Cerebellar cortex (tissue), 1 donor: ENCODE measurements at places on chromosomes 4 and X.

- DNase-seq, result no peak
Measured at GRCh38 chr4:24686866-24687692, 102.7 kb upstream of the DHX15 start.

DNA sequence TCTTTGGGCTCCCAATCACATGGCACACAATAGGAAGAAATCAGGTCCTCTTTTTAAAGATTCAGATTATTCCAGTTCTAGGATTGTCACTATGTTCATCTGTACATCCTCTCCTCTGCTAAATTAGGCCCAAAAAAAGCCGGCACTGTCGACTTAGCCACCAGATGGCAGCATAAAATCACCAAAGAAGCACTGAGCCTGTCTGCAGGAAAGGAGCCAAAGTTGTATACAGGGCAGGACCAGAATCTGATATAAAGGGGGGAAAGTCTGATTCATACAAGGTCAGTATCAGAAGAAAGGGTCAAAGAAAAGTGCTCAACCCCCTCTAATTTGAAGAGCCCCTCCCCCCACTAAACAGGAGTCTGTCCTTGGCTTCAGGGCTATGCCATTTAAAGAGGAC, 292.5 kb downstream of the CHIC1 start:
- DNase-seq, result peak; percentile 67

- no peak for DNase-seq
Measured at GRCh38 chrX:22742174-22742573, 257.6 kb upstream of the DDX53 start.

DNA sequence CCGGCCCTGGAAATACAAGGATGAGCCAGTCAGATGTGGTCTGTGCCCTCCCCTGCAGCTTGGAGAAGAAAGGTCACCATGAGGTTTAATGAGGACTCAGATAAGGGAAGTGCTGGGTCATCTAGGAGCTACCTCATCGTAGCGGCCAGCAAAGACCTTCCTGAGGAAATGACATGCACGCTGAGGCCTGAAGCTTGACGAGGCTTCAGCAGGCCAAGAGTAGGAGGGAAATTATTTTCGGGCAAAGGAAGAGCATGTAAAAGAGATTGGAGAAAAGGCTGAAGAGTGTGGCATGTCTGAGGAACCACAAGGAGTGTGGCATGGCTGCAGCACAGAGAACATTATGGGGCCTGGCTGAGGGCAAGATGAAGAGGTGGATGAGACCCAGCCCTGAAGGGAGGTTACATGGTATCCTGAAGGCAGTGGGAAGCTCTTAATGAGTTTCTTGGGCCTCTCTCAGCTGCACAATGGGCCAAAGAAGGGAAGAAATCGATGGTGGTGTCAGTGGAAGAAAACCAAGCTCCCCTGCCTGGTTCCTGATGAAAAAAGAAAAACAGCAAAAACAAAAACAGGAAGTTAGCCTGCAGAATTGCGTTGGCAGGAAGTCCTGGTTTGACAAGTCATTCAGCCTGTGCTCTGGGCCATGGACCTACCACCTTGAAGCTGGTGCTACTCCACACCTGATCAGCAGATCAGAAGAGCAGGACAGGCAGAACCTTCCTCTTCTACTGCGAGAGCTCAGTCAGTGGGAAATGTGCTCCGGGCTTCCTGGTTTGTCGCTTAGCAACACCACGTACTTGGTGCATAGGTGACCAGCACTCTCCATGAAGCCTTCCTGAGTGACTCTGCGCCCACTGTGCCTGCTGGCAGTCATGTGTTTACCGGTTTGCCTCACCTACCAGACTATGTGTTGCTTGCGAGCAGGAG, 134.5 kb upstream of the KLF3 start:
- no peak for DNase-seq

DNA sequence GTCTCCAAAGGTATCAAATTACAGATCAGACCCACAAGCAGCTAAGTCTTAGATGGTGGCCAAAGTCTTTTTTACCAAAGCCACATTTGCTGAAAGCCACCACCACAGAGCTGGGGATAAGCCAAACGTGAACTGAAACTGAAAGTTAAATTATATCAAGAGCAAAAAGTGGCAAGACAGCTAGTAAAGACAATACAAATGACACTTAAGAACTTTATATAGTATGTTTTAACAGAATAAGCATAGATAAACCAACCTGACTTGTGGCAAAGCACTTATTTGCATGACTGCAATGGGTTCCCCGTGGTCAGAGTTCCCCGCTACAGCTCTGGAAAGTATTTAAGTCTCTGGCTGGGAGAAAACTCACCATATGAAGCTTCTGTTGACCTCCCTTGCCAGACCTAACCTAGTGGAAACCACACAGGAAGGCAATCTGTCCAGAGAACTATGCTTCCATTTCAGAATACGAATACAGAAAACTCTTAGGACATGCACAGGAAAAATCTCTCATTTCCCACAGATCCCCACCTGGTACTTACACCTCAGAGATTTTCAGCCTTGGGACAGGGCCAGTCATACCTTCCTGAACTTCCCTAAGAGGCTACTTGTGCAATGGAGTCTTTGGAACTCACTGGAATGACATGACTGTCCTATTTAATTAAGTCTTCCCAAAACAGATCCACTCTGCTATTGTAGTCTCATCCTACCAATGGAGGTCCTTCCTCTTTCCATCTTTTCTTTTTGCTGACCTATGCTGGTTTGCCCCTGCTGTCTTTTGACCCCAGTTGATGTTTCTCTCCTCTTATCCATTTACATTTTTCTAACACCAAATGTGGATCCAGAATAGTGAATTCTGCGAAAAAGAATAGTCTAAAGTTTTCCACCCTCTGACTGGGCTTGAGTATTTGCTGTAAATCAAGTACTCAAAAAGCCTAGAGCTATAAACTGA, 225.1 kb downstream of the NR3C2 start:
- DNase-seq, result peak; percentile 70

DNA sequence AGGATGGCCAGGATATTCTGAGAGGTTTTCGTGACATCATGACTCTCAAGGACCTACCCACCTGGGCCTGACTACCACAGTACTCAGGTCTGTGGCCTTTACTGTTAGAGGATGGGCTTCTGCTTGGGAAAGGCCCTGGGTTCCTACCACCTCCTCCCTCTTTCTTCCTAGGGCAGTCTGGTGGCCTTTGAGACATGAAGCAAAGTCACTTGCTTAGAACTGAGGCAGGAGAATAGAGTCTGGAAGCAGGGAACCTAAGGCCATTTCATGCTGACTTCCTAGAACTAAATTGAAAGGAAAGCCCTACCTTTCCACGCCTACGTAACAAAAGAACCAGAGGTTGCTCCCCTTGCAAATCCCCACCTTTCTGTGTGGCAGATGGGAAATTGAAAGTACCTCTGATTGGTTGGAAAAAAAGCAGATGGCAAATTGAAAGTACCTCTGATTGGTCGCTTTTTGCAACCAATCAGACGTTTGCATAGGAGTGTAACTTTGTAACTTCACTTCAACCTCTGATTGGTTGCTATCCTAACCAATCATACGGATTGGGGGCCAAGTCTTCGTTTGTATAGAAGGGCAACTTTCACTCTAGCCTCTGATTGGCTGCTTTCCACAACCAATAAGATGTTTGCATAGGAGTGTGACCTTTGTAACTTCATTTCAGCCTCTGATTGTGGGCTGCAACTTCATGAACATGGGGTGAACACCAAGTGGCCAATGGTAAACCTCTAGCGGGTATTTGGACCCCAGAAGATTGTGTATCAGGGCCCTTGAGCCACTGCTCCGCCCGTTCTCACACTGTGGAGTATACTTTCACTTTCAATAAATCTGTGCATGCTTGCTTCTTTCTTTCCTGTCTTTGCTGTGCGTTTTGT, 9.9 kb upstream of the AKAP14 start:
- DNase-seq, result peak; percentile 17

DNA sequence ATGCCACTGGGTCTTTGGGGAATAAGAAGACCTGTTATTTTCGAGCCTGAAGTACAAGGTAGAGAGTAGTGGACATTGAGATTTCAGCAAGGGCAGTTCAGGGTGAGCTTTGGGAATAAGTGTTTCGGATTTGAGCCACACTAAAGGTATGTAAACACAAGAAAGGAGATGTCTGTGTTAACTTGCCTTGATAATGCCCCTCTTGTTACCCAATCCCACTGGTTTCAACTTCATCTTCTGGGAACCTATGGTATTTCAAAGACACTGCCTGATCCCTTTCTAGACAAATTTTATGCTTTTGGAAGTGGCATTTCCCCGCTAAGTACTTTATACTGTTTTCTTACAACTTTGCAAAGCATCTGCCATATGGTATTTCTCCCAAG, 79.4 kb downstream of the SLC9A6 start:
- DNase-seq, result no peak

- DNase-seq, result no peak
Measured at GRCh38 chr4:151114338-151114737, 14.9 kb downstream of the RPS3A start.

DNA sequence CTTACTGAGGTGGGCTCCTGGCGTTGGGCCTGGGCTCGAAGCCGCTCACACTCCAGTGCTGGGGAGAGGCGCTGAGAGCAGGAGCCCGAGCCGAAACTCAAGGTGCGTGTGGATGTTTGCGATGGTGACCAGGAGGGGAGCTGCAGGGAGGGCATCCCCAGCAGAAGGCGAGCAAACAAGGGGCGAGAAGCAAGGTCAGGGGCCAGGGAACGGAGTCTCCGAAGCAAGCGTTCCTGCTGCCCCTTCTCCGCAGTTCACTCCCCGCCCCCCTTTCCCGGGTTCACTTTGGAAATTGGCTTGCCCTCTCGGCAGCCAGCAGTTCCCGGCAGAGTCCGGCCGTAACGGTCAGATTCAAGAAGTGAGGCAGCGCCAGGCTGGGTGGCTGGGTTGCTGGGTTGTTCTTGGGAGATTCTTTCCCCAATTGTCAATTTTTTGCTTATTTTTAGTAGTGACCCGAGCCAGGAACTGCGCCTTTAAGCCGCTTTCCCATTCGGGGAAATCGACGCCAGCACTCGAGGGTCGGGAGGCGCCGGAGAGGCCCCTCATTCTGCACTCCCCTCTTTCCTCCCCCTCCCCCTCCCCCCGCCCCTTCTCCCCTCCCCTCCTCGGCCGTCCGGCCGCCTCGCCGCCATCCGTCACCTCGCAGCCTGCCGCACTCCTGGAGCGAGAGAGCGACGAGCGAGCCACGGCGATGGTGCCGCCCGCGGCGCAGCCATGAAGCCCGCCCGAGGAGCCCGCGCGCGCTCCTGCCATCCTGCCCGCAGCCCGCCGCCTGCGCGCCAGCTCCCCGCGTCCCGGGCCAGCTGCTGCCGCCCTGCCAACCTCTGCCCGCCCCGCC, at the start of gene FRMPD3:
Gene FRMPD3, plus strand, starts transcription at position 655 of the 838 bp plus-strand sequence. CDS start 76,937 bp downstream, outside the sequence.
- DNase-seq, result peak; percentile 41

DNA sequence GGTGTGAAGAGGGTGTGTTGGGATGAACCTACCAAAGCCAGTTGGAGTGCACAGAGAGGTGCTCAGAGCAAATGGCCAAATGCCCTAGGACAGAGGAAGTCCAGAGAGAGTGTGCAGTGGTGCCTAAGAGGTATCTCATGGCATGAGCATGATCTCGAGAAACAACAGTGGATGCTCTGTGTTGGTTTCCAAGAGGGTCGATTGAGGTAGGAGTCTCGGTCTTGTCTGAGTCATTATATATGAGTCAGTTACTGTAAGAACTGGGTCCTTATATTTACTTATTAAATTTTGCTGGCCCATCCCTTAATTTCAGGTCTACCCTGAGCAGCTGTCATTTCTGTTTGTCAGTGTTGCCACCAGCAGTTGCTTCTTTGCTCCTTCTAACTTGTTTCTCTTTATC, 86.6 kb upstream of the TMEM150C start:
- no peak for DNase-seq

DNA sequence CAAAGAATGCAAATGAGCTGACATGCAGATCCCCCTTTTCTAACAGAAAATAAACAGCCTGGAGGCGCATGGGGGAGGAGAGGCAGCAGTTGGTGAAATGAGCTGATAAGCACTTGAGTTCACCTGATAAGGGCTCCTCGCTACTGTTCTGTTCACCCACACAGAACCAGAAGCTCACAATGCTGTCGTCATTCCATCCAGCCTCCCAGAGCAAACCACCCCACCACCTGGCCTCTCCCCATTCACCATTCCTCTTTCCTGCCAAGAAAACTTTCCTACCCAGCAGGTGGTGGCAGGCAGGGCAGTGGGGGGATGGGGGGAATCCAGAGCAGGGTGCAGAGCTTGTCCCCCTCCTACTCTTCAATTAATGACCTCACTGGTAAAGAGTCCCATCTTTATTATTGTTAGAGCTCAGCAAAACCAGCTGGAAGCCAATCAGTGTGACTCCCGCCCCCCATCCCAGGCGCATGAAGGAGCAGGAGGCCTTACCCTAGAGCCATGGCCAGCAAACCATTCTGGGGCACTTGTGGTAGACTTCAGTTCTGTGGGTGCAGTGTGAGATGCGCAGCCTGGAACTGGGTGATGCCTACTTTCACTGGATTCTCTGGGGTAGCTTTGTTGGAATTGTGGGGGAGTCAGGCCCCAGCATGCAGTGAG, 350.3 kb downstream of the ZIC3 start:
- DNase-seq, result no peak

- no peak for DNase-seq
Measured at GRCh38 chrX:7198499-7198898, 50.5 kb upstream of the PUDP start.

GRCh38 chr4:190016369-190017289, 10.4 kb downstream of the FRG2 start:
- no peak for DNase-seq

GRCh38 chr4:125244848-125245450, 69.8 kb upstream of the FAT4 start:
- peak; percentile 6 for DNase-seq

DNA sequence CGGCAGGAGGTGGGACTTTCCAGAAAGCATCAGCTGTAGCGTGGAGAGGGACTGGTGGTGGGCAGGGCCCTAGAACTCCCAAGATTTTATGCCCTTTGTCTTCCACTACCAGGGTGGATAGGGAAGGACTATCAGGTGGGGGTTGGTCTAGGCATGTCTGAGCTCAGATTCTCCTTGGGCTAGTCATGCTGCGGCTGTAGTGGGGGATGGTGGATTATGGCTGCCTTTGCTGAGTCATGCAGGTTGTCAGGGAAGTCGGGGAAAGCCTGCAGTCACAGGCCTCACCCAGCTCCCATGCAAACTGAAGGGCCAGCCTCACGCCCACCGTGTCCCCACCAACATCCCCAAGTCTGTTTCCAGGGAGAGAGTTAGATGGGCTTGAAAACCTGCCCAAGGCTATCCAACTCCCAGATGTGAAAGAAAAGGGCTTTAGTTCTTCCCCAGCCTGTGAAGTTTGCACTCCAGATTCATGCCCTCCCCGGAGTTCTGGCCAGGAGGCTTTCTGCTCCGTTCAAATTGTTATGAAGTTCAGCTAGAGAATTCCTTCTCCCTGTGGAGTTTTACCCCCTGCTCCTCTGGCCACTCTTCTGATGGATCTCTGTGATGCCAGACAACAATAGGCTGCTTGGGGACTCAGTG, 13.4 kb upstream of the MEPE start:
- DNase-seq, result no peak

DNA sequence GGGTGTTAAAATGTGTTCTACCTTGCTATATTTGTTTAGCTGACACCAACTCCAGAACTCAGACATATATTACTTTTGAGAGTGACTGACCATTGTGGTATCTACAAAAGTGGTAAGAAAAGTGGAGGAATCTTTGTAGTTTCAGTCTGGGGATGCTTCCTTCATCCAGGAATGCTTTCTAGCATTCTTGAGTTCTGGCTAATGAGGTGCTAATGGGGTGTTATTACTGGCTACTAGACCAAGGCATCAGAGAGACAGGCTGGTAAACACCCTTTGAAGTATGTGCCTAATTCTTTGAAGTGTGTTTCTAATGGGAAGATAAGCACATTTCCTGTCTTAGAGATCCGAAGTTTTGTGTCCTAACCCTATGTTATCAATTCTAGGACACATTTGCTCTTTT, 310.4 kb downstream of the SPRY1 start:
- peak; percentile 31 for DNase-seq

- DNase-seq, result no peak
Measured at GRCh38 chr4:5800496-5800895, 89.5 kb downstream of the EVC start.
